Spinal cord (tissue), 10 donors: ENCODE measurements at places on chromosomes 11 and 22. TPM values are rescaled to one million over a fixed set of nuclear protein-coding genes. Genes with fewer than 3 reads are reported as not detected.

The POU2AF1 gene
- polyA plus RNA-seq: 0.27 TPM

The CHORDC1 gene
- polyA plus RNA-seq: 62.1 TPM

The RCOR2 gene
- 23.9 TPM for polyA plus RNA-seq

The HBG1 gene
- polyA plus RNA-seq: 10.7 TPM

The HORMAD2 gene
- polyA plus RNA-seq: 0.86 TPM

The CYTH4 gene
- 5.8 TPM for polyA plus RNA-seq

The CAPRIN1 gene
- polyA plus RNA-seq: 243 TPM

The ALDH3B2 gene
- not detected for polyA plus RNA-seq

The PATE2 gene
- 0.23 TPM for polyA plus RNA-seq

The SERHL2 gene
- polyA plus RNA-seq: 12.3 TPM

The CHID1 gene
- 105 TPM for polyA plus RNA-seq

The CYB561A3 gene
- polyA plus RNA-seq: 19.3 TPM

The SMTNL1 gene
- polyA plus RNA-seq: 0.93 TPM

The TNNT3 gene
- polyA plus RNA-seq: 14.8 TPM

The NXPE1 gene
- polyA plus RNA-seq: not detected

The OR4D6 gene
- not detected for polyA plus RNA-seq

The PLAAT2 gene
- polyA plus RNA-seq: 0.72 TPM

The SCGB1A1 gene
- not detected for polyA plus RNA-seq

The SAMM50 gene
- polyA plus RNA-seq: 70.1 TPM

The NLRP14 gene
- 2.6 TPM for polyA plus RNA-seq

The MRGPRX4 gene
- polyA plus RNA-seq: not detected

The ANO1 gene
- polyA plus RNA-seq: 2.7 TPM

The CELSR1 gene
- polyA plus RNA-seq: 8.2 TPM

The FGF4 gene
- not detected for polyA plus RNA-seq

The PHLDA2 gene
- polyA plus RNA-seq: 2.0 TPM

The IGLL1 gene
- 0.33 TPM for polyA plus RNA-seq

The OR51B4 gene
- polyA plus RNA-seq: not detected

The FOLR3 gene
- not detected for polyA plus RNA-seq

The UPK3A gene
- polyA plus RNA-seq: 0.42 TPM

The ANAPC15 gene
- polyA plus RNA-seq: 54.8 TPM

The SMCO4 gene
- polyA plus RNA-seq: 19.3 TPM

The FAT3 gene
- 39.5 TPM for polyA plus RNA-seq

The CNIH2 gene
- 256 TPM for polyA plus RNA-seq

The RAB39A gene
- 7.3 TPM for polyA plus RNA-seq
